Mammary epithelial cell (primary cell): ENCODE measurements at places on chromosomes 1 and 21. TPM values are rescaled to one million over a fixed set of nuclear protein-coding genes. Genes with fewer than 3 reads are reported as not detected.
A peak's percentile ranks its signal among the peaks of the same experiment; 100 is the strongest.

The NCF2 gene
- 3.4 TPM for polyA plus RNA-seq

The S100A5 gene
- 0.34 TPM for polyA plus RNA-seq

- no peak for DNase-seq
These were observed 55.8 kb downstream of the KCNJ6 start for GRCh38 chr21:37860416-37860815.

The C8B gene
- polyA plus RNA-seq: not detected

DNA sequence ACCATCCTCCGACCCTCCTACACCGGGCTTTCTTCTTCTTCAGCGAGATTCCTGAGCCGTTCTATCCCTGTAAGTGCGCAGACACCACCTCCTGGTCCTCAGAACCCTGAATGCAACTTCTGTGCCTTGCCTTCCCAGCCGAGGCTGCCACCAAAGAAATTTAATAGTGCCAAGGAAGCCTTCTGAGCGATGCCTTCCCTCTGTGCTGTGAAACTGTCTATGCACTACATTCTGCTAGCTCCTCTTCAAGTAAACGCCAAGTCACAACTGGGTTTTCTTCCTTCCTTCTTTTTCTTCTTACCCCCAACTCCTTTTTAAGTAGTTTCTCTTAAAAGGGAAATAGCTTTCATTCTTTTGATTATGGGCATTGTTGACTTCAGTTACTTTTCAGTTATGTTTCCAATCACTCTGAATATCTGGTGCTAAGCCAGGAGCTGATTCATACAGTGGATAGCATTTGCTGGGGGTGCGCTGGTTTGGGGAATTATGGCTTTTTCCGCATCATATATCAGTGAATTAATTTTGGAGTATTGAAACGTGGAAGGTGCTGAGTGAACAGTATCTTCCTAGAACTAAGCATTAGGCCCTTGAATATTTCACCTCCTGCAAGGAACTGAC lies 38.6 kb upstream of the GPR88 start:
- no peak for DNase-seq

DNA sequence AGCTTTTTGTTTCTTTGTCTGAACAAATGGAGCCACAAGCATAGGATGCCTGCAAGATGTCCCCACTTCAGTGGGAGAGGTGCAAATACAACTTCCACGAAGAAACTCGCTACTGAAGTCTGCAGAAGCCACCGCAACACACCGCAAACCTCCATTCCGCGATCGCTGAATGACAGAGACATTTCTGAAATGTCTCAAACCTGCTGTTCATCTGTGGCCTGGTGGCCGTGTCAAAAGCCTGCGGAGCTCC lies 1.0 kb downstream of the TP53BP2 start:
- no peak for DNase-seq

DNA sequence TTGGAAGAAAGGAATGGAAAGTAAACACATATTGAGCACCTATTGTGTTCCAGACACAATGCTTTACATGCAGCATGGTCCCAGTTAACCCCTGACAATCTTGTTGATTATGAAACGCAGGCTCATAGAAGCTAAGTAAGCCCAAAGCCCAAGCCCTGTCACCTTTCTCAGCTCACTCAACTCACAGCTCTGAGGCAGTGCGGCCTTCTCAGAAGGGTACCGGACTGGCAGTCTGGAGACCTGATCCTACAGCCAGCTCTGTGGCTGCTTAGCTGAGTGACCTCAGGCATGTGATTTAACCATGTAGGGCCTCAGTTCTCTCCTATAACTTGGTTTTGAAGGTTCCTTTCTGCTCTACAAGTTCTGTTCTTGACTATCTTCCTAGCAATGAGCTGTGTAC lies 464 bp upstream of the RNASEL start:
- no peak for DNase-seq

- DNase-seq: peak; percentile 88
These were observed 6.3 kb downstream of the INTS11 start for GRCh38 chr1:1318131-1318652.

The OPRD1 gene
- not detected for polyA plus RNA-seq

The LRRC8B gene
- 1.7 TPM for polyA plus RNA-seq

The TAS1R1 gene
- polyA plus RNA-seq: 0.05 TPM

DNA sequence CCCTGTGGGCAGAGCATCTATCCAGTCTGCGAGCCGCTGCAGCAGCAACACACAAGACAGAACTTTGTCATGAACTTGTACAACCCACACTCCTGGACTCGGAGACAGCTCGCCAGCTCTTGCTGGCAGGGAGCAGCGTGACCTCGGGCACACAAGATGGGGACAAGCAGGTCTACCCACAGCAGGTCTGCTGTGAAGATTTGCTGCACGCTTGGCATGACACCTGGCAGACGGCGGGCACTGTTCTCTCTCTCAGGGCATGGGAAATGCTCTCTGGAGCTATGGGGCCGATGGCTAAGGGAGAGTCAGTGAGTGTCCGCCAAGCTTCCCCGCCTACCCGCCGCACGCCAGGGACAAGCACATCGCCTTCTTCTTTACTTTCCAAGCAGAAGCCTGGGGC lies 90.0 kb downstream of the STUM start:
- no peak for DNase-seq

DNA sequence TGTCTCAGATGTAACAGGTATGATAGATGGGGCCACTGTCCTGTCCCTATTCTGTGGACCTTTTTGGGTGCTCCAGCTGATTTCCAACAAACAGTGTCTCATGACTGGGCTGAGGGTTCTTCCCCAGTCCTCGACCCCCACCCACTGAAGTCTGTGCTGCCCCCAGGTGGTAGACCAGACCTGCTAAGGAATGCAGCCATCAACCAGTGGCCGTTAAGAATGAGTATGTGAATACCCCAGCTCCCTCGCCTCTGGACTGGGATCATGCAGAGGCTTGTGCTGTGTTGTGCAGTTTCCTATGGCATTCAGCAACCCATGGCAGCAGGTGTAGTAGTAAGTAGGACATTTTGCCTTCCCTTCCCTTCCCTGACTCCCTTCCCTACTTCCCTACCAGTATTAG lies 183.1 kb upstream of the KAZN start:
- DNase-seq: no peak

DNA sequence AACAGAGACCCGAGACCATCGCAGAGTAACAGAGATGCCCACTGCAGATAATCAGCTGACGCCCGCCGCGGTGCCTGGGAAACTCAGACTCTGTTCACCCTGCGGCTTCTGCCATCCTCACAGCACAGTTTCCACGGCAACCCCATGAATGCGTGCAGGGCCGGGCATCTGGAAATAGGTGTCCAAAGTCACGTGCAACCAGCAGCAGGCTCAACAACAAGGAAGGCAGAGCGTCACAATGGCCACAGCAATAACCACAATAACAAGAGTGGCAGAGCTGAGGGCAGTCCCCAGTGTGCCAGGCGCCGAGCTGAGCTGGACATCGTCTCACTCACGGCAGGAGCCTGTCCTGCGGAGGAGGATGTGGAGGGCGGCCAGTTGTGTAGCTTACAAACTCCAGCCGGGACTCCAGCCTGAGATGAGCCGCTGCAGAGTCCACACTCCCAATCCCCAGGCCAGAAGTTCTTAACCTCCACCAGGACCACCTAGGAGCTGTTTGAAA lies 102.0 kb downstream of the CRYAA start:
- no peak for DNase-seq

- peak; percentile 2 for DNase-seq
These were observed 24.4 kb downstream of the OR10R2 start for GRCh38 chr1:158496374-158496773.

The LRRC53 gene
- not detected for polyA plus RNA-seq
